ENCODE measurements at places on chromosomes 4 and X.
A peak's percentile ranks its signal among the peaks of the same experiment; 100 is the strongest.

DNA sequence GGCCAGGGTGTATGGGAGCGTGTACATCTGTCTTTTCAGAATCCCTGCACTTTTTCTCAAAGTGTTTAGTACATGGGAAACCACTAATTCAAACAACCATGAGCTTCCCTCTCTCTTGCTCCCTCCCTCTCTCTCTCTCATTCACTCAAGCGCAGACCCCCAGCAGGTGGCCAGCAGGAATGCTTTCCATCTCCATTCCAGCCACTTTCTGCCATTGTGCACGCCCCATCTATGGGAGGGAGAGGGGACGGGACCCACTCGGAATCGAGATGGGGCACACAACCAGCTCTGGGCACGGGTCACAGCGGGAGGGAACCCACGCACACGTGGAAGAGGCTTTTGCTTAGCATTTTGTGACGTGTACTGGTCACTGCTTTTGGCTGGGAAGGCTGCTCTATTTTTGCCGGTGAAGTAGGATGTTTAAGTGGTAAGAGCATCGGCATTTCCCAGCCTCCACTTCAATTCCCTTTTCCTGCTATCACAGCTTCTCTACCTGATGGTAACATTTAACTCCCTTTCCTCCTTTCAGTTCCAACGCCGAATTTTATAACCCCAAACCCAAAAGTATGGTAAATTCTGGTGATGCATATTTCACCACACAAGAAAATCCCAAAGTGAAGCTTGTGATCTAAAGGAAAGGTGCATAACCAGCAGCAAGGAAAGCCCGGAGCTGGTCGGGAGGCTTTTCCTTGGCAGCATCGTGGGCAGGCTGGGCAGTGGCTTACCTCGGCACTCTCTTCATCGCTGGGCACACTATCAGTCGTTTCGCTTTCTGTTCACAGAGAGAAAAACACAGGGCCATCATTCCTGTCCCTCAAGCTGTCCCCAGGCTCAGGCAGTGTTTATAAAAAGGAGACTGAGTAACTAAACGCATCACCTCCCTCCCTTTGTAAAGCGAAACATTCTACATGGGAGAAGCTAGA, 84.1 kb downstream of the IRF2 start:
- no peak for DNase-seq

GRCh38 chr4:153549405-153549804, 83.2 kb downstream of the TMEM131L start:
- DNase-seq, result no peak

GRCh38 chr4:6460876-6461275, 11.5 kb downstream of the PPP2R2C start:
- DNase-seq, result no peak

DNA sequence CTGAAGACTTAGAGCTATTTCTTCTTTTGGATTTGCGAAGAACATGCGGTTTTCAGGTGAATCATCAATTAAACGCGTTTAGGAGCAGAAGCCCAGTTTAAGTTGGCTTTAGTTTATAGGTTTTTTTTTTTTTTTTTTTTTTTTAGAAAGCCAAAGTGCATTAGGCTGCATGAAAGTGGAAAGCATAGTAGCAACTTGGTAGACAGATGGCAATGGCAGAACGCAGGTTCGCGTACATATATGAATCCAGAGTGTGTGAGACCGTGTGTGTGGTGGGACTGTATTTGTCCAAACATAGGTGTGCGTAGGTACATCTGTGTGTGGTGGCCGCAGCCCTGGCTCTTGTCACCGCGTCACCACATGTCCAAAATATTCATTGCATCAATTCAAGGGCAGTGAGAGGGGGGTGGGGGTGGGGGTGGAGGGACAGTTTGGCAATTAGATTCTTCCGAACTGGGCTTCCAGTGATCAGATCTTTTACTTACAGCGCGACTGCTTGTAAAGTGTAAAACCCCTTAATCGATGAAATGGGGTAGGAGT, 901 bp downstream of the JADE1 start:
- DNase-seq, result no peak

DNA sequence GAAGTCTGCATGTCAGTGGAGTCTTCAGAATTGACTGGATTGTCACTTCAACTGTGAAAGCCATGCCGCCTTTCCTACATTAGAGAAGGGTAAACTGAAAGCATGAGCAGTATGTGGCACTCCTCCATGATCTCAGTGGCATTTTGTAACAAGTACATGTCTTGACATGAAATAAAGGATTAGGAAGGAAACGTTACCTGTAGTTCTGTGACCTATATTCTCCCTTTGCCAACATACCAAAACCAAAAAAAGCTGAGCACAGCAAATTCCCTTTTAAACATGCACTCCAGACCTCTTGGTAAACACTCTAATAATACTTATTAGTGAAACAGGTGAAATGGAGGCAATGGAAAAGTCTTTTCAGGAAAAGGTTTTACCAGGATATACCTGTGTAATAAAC, 344.2 kb downstream of the GRIA2 start:
- DNase-seq, result no peak

GRCh38 chr4:82780752-82781231, 17.8 kb downstream of the SCD5 start:
- no peak for DNase-seq

GRCh38 chr4:102362922-102363432, 17.7 kb upstream of the SLC39A8 start:
- DNase-seq, result no peak

DNA sequence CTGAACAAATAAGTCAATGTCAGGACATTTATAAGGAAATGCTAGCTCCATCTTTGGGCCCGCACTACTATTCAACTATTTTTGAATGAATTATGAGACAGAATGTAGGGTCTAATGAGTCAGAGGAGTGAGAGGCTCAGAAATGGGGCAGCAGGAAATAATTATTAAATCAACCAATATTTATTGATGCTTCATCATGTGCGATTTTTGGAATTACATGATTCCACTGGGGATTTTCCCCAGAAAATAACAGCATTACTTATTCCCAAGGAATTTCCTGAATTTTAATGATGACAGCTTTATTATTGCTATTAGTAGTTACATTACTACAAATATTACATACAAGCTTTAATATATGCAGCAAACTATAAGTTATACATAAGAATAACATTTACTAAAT, 49.3 kb upstream of the PHF8 start:
- peak; percentile 25 for DNase-seq

- peak; percentile 56 for DNase-seq
Observed at GRCh38 chrX:154516656-154517100, 646 bp upstream of the FAM3A start.

GRCh38 chr4:149047368-149047767, 605.2 kb upstream of the NR3C2 start:
- peak; percentile 59 for DNase-seq

DNA sequence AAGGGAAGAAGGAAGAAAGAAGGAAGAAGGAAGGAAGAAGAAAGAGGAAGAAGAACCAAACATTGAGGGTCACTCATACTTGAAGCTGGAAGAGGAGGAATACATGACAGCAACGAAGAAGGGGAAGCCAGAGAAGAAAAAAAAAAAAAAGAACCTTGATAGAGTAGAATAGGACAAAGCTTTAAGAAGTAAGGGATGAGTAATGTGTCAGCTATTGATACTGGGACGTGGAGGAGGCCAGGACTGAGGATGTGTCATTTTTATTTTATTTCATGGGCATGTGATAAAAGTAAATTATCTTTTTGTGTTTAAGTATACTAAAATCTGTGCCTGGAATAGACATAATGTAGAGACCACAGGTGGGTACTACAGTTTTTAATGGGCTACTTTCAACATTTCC, 6.4 kb downstream of the EDA2R start:
- peak; percentile 35 for DNase-seq

- no peak for DNase-seq
Observed at GRCh38 chrX:7179446-7179845, 31.5 kb upstream of the PUDP start.

- peak; percentile 35 for DNase-seq
Observed at GRCh38 chr4:71415491-71415890, 76.7 kb downstream of the SLC4A4 start.
